T-helper 22 cell (primary cell): ENCODE measurements at places on chromosomes 11 and 22.

DNA sequence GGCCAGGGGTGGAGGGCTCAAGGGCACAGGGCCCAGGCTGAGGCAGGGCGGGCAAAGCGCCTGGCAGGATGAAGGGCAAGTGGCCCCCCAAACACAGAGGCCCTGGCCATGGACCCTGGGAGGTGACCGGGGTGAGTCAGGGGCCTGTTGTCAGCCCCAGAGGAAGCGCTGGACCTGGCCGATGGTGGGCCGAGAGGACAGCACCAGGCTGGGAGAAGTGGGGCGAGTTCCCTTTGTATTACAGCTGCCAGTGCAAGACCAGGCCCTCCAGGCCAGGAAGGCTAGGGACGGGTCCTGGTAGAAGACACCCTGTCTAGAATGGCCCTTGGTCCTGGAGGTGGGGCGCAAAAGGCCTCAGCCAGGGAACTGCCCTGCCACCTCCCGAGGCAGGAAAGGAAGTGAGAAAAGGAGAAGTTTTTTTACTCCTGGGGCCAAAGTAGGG is 12.8 kb downstream of the CXCR5 start:
- no peak for DNase-seq

- no peak for DNase-seq
These were observed 14.0 kb upstream of the ARHGAP8 start for GRCh38 chr22:44738347-44738715.

- DNase-seq, result no peak
These were observed 3.7 kb upstream of the IRAG1 start for GRCh38 chr11:10697323-10697620.

GRCh38 chr11:120126620-120127019 is 11.3 kb downstream of the TRIM29 start:
- no peak for DNase-seq

- no peak for DNase-seq
These were observed 325.7 kb upstream of the PITPNB start for GRCh38 chr22:28244757-28245156.

GRCh38 chr11:28026634-28027290 is 81.2 kb downstream of the KIF18A start:
- no peak for DNase-seq

- no peak for DNase-seq
These were observed 101.6 kb downstream of the NTM start for GRCh38 chr11:131471976-131472375.

DNA sequence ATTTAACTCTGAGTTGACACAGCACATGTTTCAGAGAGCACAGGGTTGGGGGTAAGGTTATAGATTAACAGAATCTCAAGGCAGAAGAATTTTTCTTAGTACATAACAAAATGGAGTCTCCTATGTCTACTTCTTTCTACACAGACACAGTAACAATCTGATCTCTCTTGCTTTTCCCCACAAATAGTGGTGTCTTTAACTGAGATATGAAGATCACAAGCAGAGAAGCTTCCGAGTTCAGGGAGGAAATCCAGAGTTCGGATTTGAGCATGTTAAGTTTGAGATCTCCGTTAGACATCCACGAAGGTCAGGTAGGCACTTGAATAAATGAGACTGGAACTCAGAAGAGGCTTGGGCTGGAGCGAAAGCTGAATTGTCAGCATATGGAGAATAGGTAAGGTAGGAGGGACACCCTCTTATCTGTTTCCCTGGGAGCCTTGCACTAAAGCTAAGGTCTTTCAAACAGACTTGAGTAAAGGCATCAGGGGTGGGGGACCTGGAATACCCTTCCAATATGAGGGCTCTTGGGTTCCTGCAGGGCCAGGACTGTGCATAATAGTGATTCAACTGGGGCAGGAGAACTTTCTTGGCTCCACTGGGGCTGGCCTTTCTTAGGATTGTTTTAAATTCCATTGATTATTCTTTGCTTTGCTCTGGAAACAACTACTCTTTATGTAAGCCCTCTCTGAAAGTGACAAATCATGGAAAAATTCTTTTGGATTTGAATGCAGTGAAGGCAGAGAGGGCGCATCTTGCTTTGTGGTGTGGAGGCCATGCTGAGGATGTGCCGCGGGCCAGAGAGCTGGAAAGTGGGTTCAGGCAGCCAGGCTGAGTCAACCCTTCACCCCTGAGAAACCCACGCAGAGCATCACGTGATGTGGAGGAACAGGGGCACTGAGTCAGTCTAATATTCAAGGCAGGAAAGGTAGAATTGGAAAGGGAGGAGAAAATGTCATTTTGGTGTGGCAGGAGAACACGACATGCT is 62.7 kb upstream of the AMPD3 start:
- no peak for DNase-seq

DNA sequence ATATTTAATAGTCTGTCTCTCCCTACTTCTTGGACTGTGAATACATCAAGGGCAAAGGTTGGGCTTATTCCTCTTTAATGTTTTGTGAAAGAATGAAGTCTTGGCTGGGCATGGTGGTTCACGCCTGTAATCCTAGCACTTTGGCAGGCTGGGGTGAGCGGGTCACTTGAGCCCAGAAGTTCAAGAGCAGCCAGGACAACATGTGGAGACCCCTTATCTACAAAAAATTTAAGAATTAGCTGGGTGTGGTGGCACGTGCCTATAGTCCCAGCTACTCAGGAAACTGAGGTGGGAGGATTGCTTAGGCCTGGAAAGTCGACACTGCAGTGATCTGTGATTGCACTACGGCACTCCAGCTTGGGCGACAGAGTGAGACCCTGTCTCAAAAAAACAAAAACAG is 20.2 kb downstream of the RNF121 start:
- no peak for DNase-seq

DNA sequence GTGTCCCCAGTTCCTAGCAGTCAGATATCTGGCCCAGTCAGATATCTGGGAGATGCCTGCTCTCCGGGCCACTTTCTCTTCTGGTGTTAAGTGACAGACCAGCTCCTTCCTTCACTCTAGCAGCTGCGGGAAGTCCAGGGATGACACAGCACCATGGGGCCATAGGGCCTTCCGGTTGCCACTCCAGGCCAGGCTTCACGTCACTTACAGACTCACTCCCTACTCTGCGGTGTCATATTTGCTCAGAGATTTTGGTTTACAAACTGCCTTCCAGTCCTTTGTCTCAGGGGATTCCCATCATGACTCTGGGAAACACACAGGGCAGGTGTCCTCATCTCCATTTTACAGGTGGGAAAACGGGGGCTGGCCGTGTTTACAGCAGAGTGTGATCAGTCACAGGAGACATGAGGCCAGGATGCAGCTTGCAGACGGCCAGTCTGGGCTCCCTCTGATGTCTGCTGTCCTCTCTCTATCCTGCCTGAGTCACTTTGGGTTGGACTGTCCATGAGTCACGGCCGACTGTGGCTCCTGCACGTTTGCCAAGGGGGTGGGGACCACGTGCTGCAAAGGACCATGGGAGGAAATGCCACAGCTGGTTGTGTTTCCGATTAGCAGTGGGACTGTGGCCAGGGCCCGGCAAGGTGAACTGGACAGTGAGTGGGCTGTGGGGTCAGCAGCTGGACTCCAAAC is 8.2 kb upstream of the TBC1D22A start:
- peak; percentile 30 for DNase-seq

DNA sequence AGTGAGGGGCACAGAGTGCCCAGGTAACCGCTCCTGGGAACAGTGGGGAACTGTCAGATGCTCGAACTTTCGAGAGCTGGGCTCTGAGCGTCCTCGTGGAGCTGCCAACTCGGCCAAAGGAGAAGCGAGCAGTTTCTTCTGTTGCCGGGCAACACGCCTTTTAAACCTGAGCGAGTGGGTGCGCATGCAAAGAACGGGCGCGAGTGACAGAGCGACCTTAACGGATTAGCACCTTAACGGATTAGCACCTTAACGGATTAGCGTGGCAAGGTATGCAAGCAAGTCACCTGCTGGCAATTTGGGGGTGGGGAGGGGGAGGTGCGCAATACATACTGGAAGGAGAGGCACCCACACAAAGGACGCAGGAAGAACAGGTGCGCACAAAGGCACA is 61.8 kb upstream of the PRODH start:
- no peak for DNase-seq

DNA sequence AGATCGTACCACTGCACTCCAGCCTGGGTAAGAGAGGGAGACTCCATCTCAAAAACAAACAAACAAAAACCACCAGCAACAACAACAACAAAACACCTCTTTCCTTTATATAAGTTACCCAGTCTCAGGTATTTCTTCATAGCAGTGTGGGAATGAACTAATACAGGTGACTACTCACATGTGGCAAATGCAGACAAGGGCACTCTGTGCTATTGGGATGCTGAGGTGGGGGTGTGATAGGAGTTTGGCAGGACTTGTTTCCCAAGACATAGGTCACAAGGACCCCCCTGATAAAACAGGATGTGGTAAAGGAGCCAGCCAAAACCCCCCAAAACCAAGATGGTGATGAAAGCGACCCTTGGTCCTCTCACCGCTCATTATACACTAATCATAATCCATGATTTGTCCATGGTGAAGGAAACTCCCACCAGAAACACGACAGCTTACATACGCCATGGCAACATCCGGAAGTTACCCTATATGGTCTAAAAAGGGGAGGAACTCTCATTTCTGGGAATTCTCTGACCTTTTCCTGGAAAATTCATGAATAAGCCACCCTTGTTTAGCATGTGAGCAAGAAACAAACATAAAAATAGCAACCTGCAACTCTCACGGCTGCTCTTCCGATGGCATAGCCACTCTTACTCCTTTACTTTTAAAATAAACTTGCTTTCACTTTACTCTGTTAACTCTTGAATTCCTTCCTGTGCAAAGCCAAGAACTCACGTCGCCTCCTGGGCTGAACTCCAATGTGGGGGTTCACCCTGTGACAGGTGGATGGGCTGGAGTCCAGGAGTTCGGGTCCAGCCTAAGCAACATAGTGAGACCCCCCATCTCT is 18.8 kb upstream of the INCENP start:
- no peak for DNase-seq

GRCh38 chr11:3161309-3161708 is 3.8 kb downstream of the OSBPL5 start:
- DNase-seq, result no peak

DNA sequence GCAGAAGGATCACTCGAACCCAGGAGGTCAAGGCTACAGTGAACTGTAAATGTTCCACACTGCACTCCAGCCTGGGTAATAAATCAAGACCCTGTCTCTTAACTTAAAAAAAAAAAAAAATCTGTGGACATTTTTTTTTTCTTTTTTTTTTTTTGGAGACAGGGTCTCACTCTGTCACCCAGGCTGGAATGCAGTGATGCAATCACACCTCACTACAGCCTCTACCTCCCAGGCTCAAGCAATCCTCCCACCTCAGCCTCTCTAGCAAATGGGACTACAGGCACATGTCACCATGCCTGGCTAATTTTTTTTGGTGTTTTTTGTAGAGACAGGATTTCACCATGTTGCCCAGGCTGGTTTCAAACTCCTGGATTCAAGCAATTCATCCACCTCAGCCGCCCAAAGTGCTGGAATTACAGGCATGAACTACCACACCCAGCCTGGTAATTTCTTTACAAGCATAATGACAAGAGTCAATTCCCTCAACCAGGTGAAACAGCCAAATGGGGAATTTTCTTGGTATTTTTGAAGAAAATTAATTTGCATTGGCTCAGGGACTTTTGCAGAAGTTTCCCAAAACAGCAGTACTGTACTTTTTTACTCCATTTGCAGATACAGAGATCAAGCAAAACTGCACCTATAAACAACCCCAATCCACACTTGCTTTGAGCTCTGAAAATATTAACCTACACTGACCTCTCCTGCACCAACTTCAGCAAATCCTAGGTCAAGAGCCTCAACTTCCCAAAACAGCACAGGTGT is 44.0 kb downstream of the MRTFA start:
- DNase-seq, result no peak

- no peak for DNase-seq
These were observed 25.3 kb downstream of the PLEKHB1 start for GRCh38 chr11:73671701-73672100.

DNA sequence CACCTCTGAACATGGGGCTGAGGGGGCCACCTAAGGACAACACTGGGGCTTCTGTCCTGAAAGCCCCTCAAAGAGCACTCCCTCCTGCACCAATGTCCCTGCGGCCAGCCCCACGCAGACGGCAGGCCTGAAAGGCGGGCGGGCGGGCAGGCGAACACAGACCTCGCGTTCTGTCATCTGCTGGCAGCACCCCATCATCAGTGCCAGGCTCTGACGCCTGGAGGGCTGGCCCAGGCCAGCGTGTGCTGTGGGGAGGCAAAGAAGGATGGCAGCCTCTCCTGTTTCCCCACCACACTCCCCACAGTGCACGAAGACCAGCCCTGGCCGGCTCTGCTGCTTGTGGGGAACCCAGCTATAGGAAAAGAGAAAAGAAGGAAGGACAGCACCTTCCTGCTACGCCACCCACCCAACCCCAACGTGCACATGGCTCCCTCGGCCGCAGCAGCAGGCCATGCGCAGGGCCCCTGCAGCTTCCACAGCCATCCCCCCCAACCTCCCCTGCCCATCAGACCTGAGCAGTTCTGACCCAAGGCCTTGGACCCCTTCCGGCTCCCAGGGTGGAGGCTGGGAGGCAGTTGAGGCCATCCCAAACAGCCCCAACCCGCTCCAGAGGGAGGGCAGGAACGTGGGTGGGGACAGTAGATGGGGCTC is 3.5 kb downstream of the SBF1 start:
- no peak for DNase-seq

- DNase-seq, result no peak
These were observed 129.5 kb downstream of the MED15 start for GRCh38 chr22:20636945-20637344.

DNA sequence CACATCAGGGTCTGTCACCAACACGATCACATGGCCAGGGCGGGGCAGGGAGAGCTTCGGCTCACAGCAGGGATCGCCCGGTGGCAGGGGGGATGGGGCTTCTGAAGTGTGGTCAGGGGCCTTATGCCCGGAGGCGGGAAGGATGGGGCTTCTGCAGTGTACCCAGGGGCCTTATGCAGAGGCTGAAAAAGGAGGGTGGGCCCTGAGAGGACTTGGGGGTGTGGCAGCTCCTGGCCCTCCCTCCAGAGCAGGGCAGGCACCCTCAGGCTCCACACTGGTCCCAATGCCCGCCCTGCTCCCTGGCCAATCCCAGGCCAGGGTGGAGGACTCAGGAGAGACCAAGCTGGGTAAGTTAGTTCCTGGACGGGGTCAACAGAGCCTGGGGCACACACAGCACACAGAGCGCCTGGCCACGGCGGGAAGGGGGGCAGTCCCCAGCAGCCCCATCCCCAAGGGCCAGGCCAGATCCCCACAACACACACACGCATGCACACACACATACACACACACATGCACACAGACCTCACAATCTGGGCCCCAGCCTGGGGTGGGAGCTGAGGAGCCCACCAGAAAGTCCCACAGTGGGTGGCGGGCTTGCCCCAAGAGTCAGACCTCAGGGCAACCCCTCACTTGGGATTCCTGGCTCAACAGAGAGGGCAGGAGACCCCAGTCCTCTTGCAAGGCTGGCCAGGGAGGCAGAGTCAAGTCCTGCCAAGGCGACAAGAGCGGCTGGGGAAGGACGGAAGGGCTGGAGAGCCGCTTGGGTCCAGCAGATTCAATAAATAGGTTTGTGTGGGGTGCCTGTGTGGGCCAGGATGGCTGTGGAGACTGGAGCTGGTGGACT is 1.1 kb upstream of the CEND1 start:
- DNase-seq, result no peak

- no peak for DNase-seq
These were observed 6.0 kb upstream of the PAK1 start for GRCh38 chr11:77479746-77480352.
